ENCODE measurements at places on chromosomes 16 and 17.
A peak's percentile ranks its signal among the peaks of the same experiment; 100 is the strongest.

- DNase-seq, result no peak
Observed at GRCh38 chr17:57408071-57408811, 151.9 kb downstream of the MSI2 start.

GRCh38 chr16:20971401-20971800 is 70.8 kb downstream of the LYRM1 start:
- no peak for DNase-seq

DNA sequence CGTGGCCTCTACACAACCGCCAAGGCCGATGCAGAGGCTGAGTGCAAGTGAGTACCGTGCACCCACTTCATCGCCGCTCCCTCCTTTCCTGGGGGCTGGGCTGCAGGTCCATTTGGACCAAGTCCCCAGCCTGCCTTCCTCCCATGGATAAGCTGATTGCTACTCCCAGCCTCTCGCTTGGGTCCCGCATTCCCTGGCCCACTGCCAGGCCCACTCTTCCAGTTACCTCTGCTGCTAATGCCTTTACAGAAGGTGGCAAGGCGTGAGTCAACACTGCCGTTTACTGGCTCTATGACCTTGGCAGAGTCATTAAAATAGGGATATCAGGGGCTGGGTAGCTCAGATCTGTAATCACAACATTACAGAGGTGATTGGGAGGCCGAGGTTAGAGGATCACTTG is 11.2 kb downstream of the SULT1A2 start:
- peak; percentile 70 for DNase-seq

- DNase-seq, result no peak
Observed at GRCh38 chr17:75684924-75685323, 17.8 kb downstream of the SAP30BP start.

DNA sequence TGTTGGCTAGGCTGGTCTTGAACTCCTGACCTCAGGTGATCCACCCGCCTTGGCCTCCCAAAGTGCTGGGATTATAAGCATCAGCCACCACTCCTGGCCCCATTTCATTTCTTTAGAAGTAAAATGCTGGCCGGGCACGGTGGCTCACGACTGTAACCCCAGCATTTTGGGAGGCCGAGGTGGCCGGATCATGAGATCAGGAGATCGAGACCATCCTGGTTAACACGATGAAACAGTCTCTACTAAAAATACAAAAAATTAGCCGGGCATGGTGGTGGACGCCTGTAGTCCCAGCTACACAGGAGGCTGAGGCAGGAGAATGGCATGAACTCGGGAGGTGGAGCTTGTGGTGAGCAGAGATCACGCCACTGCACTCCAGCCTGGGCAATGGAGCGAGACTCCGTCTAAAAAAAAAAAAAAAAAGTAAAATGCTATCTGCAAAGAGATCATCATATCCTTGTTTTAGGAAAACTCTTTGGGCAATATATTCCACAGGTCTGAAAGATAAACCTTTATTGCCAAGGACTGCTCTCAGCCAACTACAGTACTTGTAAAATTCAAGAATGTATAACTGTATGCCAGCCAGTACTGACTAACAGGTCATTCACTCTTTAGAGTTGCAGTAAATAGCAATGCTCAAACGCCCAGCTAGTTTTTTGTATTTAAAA is 3.8 kb downstream of the GJC1 start:
- no peak for DNase-seq

- DNase-seq, result no peak
Observed at GRCh38 chr16:6864671-6865070, 468.0 kb upstream of the RBFOX1 start.

DNA sequence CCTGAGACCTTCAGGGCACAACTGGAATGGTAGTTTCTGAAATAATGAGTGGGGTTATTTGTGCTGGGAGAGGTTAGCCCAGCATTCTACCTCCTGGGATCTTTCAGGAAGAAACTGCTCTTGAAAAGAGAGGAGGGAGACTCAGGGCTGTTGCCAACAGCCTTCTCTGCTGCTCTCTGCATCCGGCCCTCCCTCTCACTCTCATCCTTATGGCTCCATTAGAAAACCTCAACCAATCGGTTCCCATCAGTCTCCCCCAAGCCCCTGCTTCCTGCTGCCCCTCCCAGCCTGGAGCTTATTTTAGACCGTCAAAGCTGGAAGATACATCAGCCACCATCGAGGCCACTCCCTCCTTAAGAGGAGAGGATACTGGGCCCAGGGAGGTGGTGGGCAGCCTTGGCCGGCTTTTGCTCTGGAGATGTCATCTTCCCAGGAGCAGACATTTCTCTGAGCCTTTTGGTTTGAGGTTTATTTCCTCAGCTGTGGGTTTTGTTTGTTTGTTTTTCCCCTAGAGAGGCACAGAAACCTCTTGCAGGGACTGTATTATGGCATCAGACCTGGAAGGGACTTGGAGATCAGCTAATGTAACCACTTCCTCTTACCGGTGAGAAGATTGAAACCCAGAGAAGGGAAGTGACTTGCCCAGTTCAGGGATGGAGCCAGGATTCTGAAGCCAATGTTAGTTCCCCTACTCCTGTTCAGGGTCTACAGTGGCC is 2.7 kb downstream of the MPRIP start:
- peak; percentile 72 for DNase-seq
